ENCODE measurements at places on chromosomes 11 and 22.

GRCh38 chr11:72004515-72005346 is 6.0 kb downstream of the IL18BP start:
- DNase-seq: no peak

DNA sequence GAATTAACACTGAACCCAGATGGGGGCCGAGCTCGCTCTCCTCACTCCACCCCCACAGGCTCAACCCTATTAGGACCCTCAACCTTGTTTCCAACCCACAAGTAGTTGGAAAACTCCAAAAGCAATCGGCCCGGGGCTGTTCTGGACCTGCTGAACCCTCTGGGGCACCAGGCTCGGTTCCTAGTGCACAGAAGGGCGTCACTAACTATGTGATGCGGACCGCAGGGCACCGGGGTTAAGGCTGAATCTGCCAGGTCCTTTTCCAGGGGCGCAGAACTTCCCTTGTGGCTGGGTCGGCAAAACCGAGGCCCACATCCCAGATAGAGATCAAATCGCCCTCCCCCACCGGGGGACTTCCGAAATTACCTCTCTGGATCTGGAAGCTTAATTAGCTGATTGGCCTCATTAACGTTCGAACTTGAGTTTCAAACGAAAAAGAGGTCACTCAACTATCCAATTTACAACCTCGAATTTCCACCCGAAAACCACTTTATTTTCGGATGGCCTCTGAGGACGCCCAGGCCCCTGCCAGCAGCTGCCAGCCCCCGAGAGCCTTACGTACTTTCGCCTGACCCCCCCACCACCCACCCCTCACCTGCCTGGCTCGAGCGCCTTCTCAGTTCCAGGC is 1.7 kb downstream of the SHANK2 start:
- DNase-seq: no peak

- DNase-seq: no peak
These were observed 16.8 kb downstream of the PIWIL4 start for GRCh38 chr11:94583866-94584500.

- DNase-seq: no peak
These were observed 176.0 kb downstream of the ARHGAP42 start for GRCh38 chr11:100863080-100863581.

- no peak for DNase-seq
These were observed 1.2 kb downstream of the DGCR2 start for GRCh38 chr22:19120829-19121630.

GRCh38 chr11:57335343-57336110 is at the start of gene SSRP1:
TSS of gene SSRP1 (minus strand) at chr11:57335892. CDS start at chr11:57335121, 771 bp downstream.
- peak; percentile 79 for DNase-seq

DNA sequence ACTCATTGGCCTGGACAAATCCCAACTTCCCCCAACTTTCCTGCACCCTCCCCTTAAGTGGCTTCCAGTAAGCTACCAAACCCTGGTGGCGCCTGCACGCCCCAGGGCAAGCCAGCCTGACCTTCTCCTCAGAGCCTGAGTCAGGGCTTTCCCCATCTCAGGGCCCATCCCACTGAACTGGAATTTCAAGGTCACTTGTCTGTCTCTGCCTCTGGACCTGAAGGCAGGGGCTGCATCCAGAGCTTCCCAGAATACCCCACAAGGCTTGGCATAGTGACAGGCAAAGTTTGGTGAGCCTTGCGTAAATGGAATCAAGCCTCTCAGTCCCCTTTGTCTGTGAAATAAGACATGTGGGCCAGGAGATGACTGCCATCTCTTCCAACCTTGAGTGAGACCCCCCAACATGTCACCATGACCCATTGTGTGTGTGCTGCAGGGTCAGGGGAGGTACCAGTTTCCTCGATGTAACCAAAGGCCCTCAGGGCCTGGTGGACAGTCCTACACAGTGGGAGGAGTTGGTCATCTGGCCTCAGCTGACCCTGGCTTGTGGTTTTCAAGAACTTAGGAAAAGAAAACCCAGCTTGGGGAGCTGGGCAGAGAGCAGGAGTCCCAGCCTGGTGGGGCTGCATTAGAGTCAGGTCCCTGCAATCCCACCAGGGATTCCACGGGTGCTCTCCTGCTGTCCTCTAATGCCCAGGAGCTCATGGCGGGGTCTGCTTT is 8.9 kb downstream of the ALX4 start:
- DNase-seq: no peak

DNA sequence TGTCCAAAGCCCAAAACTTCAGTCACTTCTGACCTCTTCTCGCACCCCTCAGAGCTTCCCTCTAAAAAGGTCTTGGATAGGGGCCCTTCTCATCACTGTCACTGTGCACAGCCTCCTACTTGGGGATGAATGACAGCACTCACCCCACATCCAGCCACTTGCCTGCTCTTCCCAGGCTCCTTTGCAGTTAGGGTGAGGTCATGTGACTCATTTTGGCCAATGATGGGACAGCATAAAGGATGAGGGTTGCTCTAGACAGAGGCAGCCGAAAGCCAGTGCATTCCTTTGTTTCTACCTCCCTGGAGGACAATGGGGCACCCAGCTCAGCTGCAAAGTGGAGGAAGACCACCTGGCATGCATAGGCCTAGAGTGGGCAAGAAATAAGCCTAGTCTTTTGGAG is 1413.3 kb downstream of the TBC1D22A start:
- no peak for DNase-seq

- no peak for DNase-seq
These were observed 247.1 kb downstream of the C11orf87 start for GRCh38 chr11:109668973-109669634.
